ENCODE measurements at places on chromosomes 5 and 9.
A peak's percentile ranks its signal among the peaks of the same experiment; 100 is the strongest.

DNA sequence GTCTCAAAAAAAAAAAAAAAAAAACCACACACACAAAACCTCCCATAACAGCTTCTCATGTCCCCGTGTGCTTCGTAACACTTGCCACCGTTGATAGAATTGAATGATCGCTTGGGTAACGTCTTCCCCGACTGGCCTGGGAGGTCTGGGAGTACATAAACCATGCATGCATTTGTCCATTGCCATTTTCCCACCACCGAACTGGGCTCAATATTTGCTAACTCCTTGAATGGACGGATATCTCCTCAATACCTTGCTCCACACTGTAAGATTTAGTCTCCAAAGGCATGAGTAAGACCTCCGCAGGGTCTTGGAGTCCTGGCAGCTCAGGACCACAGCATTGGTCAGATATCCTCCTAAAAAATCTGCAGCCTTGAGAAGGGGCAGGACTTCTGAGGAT lies 3.2 kb upstream of the P4HA2 start:
- no peak for DNase-seq

DNA sequence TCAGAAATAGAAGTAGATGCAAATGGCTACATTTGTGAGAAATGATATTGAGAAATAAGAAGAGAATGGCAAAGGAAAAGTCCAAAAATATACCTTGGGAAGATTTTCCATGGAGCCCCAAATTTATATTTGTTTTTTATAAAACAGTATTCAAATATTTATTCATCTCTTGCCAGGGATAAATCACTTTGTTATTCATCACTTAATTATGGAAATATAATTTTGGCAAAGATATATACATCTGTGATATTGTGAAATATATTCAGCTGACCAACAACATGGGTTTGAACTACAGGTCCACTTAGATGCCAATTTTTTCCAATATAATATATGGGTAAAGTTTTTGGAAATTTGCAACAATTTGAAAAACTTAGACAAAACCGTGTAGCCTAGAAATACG lies 19.7 kb upstream of the RAPGEF6 start:
- no peak for DNase-seq

- no peak for DNase-seq
Measured at GRCh38 chr5:96855031-96855872, 21.0 kb upstream of the ERAP2 start.

- DNase-seq = no peak
Measured at GRCh38 chr5:127429928-127430327, 87.5 kb upstream of the PRRC1 start.

- no peak for DNase-seq
Measured at GRCh38 chr5:151077967-151078366, 2.9 kb downstream of the TNIP1 start.

GRCh38 chr9:107218829-107219485 lies 64.1 kb upstream of the RAD23B start:
- DNase-seq = no peak

DNA sequence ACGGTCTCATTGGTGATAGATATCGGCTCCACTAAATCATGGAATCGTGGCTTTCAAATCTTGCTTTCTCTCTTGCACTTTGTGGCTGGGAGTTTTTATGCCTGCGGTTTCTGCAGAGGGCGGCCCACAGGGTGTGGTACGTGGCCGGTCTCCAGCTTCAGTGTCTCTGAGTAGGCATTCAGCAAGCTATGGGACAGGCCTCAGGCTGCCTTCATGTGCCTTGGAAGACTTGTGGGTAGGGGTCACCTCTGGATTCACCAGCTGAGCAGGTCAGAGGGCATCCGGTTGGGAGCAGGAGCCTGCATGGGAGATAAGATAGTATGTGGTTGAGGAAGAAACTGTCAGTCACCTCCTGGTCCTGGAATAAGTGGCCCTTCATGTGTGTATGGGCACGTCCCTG lies 47.7 kb downstream of the AMBP start:
- DNase-seq = no peak

- no peak for DNase-seq
Measured at GRCh38 chr5:54344653-54345052, 34.3 kb upstream of the ARL15 start.

DNA sequence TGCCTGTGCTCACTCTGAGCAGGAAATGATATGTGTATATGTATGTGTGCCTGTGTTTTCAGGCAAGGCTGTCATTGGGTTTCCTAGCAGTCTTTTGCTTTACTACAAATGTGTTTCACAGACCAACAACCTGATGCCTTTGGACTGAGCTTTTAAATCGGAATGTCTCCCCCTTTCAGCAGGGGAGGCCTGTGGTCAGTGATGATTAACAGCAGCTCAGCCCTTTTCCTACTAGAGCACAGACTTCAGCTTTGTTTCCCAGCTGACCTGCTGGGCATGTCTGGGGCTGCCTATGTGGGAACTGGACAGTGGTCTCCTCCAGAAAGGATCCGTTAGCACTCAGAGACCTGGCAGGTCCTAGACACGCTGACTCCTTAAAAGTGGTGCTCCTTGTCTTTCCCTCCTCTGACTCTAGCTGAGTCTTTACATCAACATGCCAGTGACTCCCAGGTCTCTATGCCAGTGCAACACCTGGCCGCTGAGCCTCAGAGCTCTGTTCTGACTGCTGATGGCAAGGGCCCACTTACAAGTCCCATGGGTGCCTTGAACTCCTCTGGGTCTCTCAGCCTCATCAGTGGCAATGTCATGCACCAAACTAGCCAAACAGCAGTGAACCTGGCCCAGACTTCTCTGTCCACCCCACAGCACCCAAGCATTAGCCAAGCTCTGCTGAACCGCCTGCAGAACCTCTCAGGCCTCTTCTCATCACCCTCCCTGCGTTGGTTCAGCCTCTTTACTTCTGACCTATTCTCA lies 7.7 kb downstream of the MACROH2A1 start:
- no peak for DNase-seq

DNA sequence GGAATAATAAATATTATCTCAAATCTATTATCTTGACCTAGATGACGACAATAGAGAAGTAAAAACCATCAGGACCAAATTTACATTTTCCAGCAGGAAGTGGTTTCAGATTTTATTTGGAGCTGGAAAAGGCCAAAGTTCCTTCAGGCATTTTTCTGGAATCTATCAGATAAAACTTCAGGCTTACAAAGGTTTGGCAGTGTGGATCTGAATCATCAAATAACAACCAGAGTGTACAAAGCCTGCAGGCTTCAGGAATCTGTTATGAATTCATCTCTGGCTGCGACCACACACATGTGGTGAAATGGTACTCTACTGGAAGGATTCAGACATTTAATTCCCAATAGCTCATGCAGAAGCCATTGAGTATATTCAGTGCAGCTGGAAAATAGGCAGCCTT lies 726.4 kb upstream of the GRAMD2B start:
- DNase-seq = no peak

- DNase-seq = no peak
Measured at GRCh38 chr5:133461796-133462516, 150.4 kb downstream of the FSTL4 start.

DNA sequence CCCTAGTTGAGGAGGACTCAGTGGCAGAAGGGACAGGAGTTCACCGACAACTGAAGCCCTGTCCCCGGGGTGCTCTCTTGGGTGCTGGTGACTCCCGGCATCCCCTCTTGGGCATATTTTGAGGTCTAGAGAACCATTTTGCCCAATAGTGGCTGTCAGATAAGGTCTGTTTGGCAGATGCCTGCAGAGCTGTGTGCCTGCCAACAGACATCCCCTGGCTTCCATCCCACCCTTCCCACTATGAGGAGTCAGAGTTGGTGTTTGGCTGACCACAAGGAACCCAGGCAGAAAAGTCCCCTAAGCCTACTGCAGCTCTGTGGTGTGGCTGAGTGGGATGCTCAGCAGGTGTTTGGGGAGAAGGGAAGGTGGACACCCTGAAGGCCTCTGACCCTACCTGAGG lies 207.0 kb downstream of the AUH start:
- DNase-seq = no peak

DNA sequence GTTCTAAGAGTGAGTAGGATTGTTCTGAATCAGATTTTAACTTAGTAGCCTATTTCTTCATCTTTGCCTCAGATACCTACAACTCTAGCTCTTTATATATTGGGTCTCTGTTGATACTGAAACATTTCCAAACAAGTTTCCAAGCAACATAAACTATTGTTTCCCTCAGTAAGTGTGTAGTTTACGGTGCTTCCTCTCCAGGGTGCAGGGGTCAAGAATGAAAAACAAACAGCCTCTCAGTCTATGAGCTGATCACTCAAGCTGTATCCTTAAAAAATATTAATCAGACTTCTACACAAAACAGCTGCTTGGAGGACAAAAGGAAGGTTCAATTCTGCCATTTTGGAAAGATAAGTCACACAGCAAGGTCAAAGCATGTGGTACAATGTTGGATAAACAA lies 75.0 kb downstream of the ADAMTS12 start:
- peak; percentile 97 for DNase-seq

- DNase-seq = no peak
Measured at GRCh38 chr9:69153707-69154521, 20.2 kb upstream of the TJP2 start.

DNA sequence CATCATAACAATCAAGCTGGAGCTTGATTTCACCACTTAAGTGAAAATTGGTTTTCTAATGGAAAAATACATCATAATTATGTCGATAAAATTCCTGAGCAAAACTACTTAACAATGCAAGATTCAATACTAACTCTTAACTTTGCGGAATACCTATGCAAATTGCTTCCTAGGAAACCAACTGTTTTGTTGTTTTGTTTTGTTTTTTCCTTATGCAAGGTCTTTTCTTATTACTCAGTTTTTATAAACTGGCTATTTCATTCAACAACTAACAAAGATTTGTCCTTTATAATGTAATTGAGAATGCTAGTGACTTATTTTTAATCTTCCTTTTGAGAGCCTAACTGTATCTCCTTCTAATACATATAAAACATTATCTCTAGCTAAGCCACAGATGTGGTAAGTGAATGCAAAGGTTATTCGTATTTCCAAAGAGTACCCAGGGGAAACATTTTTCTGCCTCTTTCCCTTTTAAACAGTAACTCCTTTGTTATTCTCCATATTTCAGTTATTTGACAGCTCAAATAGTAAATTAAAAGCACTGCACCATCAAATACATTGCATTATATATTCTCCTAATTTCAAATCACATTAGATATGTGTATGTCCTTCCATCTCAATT lies 609.4 kb downstream of the SLCO4C1 start:
- no peak for DNase-seq

DNA sequence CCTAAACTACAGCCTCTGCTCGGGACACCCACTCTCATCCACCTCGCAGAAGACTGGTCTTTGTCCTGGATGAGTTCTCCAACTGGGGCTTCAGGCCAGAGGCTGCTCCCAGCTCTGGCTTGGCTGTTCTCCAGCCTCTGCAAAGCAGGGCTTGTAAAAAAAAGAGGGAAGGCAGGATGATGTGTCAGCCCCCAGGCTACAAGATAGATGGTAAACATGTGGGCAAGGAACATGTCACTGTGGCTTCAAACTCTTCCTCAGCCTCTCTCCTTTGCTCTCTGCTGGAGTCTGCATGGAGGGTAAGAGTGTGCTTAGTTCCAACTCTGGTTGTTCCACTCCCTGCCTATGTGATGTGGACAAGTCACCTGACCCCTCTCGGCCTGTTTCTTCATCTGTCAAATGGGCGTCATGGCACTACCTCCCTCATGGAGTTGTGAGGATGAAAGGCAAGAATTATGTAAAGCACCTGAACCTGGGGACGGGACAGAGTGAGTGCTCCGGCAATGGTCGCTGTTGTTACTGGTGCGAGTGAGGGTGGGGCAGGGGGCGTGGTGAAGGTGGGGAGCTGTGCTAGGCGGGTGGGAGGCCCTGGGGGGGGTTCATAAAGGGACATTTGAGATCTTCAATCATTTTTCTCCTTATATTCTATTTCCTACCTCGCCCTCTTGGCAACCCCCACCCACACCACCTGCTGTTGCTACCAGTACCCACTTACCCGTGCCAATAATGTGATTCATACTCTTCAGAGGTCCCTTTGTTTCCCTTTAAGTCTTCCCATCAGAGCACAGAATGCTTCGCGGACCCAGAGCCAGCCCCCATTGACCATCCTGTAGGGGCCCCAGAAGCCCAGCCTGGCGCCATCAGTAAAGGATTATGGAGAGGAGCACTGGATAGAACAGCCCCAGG lies 6.8 kb upstream of the ZNF79 start:
- DNase-seq = no peak

- peak; percentile 42 for DNase-seq
Measured at GRCh38 chr5:150412319-150413175, at the start of gene CD74. TSS of gene CD74 (minus strand) at chr5:150412910. CDS start at chr5:150412749, 161 bp downstream.

GRCh38 chr5:4995014-4995413 lies 145.1 kb upstream of the ADAMTS16 start:
- no peak for DNase-seq

DNA sequence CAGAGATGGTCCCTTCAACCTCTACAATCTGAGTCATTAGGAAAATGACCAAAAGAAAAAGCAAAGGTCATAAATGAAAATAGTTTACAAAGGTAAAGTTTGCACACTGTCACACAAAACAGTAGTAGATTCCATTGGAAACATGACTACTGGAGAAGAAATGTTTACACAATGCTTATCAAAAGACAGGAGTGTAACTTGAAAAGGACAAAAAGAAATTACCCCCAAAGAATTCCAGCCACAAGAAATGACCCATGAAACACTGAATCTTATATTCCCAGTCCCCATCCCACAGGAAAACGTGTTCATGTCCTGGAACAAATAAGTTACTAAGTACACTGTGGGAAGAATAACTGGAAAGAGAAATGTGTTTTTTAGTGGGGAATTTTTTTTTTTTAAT lies 385.1 kb downstream of the SEMA5A start:
- DNase-seq = no peak

GRCh38 chr5:83370957-83371356 lies 100.6 kb upstream of the VCAN start:
- no peak for DNase-seq

DNA sequence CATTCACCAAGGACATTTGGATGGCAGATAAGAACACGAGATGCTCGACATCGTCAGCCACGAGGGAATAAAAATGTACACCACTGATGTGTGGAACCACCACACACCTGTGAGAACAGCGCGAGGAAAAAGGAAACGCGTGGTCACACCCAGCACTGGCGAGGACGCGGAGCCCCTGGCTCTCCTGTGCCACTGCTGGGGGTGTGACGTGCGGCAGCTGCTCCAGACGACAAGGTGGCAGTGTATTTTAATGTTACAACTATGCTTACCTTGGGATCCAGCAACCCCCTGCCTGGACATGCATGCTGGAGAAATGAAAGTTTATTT lies 13.6 kb upstream of the CEP72 start:
- DNase-seq = no peak

DNA sequence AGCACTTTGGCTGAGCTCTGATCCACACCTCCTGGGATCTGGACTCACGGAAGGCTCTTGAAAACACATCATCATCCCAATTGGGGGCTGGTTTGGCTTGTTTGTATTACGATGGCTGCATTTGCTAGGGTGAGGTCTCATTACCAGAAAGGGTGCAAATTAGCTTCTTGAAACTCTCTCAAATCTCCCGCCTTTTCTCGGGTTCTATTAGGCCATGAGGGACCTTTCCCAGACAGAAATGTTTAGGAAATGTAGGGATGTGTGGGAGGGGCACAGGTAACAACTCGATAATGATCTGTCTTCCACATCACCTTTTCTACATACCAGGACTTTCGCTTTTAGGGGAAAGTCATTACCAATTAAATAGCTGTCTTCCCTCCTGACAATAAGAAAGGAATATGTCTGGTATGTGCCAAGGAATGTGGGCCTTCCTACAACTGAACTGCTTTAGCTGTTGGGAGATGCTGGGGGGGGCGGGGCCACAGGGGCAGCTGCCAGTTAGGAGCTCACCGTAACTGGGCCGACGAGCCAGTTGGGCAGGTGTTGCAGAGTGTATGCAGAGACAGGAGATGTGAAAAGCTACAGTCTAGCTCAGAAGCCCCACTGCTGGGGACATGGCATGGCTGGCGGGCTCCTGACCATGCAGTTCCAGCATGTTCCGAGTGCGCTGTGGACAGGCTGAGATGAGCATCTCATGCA lies 71.2 kb downstream of the AK8 start:
- no peak for DNase-seq

All from endothelial cell of umbilical vein (primary cell).